Stomach (tissue), 19 donors: ENCODE measurements at places on chromosomes 12 and 14. TPM values are rescaled to one million over a fixed set of nuclear protein-coding genes. Genes with fewer than 3 reads are reported as not detected.

DNA sequence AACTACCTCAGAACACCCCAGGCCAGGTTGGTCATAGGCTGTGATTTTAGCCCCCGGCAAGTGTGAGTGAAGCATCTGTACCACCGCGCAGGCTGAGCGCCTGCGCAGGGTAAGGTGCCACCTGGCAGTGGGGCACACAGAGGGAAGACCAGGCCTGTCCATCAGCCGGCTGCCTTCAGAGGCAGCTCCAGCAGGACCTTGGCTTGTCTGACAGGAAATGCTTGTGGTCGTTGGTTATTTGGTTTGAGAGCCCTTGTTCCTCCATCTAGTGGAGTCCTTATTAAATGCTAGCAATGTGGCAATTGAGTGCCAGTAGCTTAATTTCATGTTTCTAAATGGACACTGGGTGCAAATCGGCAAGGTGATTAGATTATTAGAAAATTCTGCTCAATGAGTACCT lies 27.5 kb downstream of the SLC25A29 start:
- no peak for DNase-seq
- peaks cover 40% of the 10 kb centered on the region for H3K36me3 ChIP-seq
- H3K27me3 ChIP-seq: no peaks in the 10 kb centered on the region
- no peak overlapping the region for H3K27ac ChIP-seq
- H3K4me3 ChIP-seq: no peak overlapping the region

The KRT6B gene
- not detected for total RNA-seq

DNA sequence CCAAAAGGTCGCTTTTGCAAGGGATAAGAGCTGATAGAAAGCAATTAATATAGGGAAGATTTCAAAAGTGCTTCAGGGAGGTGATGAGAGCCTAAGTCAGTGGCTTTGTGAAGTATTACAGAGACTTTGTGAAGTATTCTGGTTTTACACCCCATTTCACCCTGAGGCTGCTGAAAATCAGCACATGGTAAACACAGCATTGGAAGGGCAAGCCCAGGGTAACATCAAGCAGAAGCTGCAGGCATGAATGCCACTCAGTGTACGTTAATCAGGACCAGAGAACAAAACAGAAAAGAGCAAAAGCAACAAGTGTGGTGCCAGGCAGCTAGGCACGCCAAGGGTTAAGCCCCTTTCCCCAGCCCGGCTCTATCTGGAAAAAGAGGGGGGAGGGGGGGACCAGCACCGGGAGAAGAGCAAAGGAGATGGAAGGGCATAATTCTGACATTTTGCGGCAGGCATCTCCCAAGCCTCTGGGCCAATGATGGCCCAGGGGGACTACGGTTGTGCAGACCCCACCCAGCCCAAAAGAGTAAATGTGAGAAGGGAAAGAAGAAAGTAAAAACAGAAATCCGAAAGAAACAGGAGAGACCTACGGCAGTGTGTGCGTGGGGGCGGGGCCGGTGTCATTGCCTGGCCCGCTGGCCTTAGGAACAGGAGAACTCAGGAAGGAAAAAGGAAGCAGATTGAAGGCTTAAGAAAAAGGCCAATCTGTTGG lies 58.9 kb downstream of the DHRS2 start:
- H3K27me3 ChIP-seq: no peaks in the 10 kb centered on the region
- peak overlapping the region; percentile 40 for H3K4me3 ChIP-seq

The SELPLG gene
- 1.2 TPM for total RNA-seq

DNA sequence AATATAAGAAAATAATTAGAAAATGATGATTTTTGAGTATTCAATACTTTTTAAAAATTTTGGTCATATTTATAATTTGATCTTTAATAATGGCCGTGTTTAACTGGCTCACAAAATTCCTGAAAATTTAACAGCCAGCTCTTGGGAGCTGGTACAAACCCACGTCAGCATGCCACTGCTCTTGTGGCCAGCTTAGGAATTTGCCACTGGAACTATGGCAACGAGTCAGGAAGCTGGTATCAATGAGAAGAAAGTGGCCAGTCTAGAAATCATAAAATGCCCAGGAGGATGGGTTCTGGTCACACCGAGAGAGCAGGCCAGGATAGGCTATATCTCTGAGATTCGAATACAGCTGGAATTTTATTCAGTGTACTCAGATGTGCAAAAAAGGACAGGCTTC lies 72.2 kb upstream of the PLEKHG3 start:
- H3K4me1 ChIP-seq: no peaks in the 10 kb centered on the region
- H3K27ac ChIP-seq: no peak overlapping the region
- no peak for DNase-seq
- no peaks in the 10 kb centered on the region for H3K36me3 ChIP-seq
- no peaks in the 10 kb centered on the region for H3K27me3 ChIP-seq
- H3K4me3 ChIP-seq: no peak overlapping the region

GRCh38 chr12:24881227-24881626 lies 67.7 kb downstream of the BCAT1 start:
- no peak for DNase-seq
- no peaks in the 10 kb centered on the region for H3K36me3 ChIP-seq
- H3K27ac ChIP-seq: no peak overlapping the region
- H3K27me3 ChIP-seq: no peaks in the 10 kb centered on the region

- no peaks in the 10 kb centered on the region for H3K4me1 ChIP-seq
- H3K27ac ChIP-seq: no peak overlapping the region
- peak; percentile 77 for DNase-seq
- no peaks in the 10 kb centered on the region for H3K27me3 ChIP-seq
Measured at GRCh38 chr12:4037747-4038312, 164.6 kb upstream of the PARP11 start.

The TAS2R30 gene
- 26.3 TPM for total RNA-seq

DNA sequence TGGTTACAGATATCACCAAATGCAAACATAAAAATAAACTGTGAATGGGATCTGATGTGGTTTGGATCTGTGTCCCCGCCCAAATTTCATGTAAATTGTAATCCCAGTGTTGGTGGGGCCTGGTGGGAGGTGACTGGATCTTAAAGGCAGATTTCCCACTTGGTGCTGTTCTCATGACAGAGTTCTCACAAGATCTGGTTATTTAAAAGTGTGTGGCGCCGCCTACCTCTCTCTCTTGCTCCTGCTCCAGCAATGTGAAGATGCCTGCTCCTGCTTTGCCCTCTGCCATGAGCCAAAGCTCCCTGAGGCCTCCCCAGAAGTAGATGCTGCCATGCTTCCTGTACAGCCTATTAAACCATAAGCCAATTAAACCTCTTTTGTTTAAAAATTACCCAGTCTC lies 47.8 kb downstream of the SLC25A21 start:
- no peaks in the 10 kb centered on the region for H3K36me3 ChIP-seq
- H3K4me1 ChIP-seq: no peaks in the 10 kb centered on the region
- H3K27me3 ChIP-seq: no peaks in the 10 kb centered on the region
- no peak for DNase-seq
- no peak overlapping the region for H3K27ac ChIP-seq
- no peak overlapping the region for H3K4me3 ChIP-seq

The KRT72 gene
- not detected for total RNA-seq

The RHOJ gene
- total RNA-seq: 2.2 TPM

The CD163L1 gene
- total RNA-seq: 7.6 TPM

The RNASE7 gene
- total RNA-seq: not detected

The SLC25A21 gene
- total RNA-seq: 1.3 TPM

GRCh38 chr12:76549131-76549530 lies 10.4 kb downstream of the OSBPL8 start:
- no peak overlapping the region for H3K4me3 ChIP-seq
- H3K27ac ChIP-seq: no peak overlapping the region
- no peaks in the 10 kb centered on the region for H3K36me3 ChIP-seq
- H3K27me3 ChIP-seq: no peaks in the 10 kb centered on the region

DNA sequence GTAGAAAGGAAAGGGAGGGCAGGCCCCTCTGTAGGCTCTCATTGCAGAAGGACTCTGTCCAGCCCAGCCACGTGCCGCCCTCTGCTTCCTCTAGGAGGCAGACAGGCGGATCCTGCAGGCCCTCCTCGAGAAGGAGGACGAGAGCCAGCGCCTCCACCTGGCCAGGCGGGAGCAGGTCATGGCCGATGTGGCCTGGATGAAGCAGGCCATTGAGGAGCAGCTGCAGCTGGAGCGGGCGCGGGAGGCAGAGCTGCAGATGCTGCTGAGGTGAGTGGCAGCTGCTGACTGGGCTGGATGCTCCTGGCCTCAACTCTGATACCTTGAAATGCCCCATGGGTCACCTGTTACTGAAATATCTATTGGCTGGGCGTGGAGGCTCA lies 10.9 kb downstream of the TCHP start:
- no peak overlapping the region for H3K4me3 ChIP-seq
- no peak overlapping the region for H3K27ac ChIP-seq
- no peaks in the 10 kb centered on the region for H3K4me1 ChIP-seq
- H3K27me3 ChIP-seq: no peaks in the 10 kb centered on the region
- H3K36me3 ChIP-seq: peaks cover 100% of the 10 kb centered on the region

The KTN1 gene
- total RNA-seq: 100 TPM

GRCh38 chr12:69321351-69321750 lies 26.8 kb upstream of the LYZ start:
- H3K27me3 ChIP-seq: no peaks in the 10 kb centered on the region
- no peaks in the 10 kb centered on the region for H3K4me1 ChIP-seq
- no peak overlapping the region for H3K27ac ChIP-seq
- DNase-seq: no peak
- H3K4me3 ChIP-seq: no peak overlapping the region

GRCh38 chr14:92610849-92611271 lies 97.3 kb downstream of the RIN3 start:
- no peak for DNase-seq
- no peaks in the 10 kb centered on the region for H3K36me3 ChIP-seq
- H3K27ac ChIP-seq: no peak overlapping the region
- H3K27me3 ChIP-seq: no peaks in the 10 kb centered on the region
- no peak overlapping the region for H3K4me3 ChIP-seq

DNA sequence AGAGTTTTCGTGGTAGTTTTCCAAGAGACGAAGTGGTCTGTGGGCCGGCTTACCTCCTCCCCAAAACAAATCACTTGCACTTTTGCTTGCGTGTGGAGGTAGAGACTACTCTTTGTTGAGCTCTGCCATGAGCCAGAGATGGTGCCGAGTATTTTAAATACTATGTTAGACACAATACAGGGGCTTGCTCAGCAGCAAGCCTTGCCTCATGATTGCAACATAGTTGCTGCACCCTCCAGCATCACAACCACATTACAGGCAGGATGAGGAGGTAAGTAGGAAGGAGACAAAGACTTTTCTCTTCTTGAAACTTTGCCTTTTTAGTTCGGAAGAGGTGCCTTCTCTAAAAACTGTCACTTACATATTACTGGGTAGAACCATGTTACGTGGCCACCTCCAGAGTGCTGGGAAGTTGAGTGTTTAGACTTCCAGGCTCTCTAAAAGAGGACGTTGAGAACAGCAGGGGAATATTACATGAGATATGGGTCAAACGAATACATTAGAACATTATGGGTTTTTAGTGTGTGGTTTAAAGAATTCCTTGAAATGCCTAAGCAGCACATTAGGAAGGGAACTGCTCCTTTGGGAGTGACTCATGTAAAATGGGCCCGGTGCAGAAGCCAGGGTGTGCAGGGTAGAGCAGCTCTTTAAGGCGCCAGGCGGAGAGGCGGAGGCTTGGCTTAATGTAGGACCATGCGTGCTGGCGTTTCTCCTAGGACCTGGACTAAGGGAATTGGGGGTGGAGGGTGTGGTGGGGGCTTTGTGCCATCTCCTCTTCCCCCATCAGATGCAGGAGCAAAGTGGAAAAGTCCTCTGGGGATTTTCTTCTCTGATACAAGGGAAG lies 110.6 kb upstream of the PRMT8 start:
- no peaks in the 10 kb centered on the region for H3K36me3 ChIP-seq
- H3K27ac ChIP-seq: peak overlapping the region; percentile 49
- H3K27me3 ChIP-seq: no peaks in the 10 kb centered on the region
- no peak for DNase-seq
- no peak overlapping the region for H3K4me3 ChIP-seq

The INHBC gene
- 0.37 TPM for total RNA-seq

DNA sequence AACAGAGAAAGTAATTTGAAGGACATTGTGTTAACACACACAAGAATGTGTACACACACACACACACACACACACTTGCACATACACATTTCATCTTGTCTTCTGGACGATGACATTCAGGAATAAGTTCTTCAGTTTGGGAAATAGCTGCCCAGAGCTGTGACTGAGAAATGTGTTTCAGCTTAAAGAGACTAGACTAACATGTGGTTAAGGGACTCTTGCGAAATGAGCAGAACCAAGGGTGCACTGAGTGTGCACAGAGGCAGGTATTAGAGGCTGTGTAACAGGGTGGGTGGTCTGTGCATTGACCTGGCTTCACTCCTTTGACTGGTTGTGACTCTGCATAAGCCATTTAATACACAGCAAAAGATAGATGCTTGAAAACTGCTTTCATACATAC lies 29.4 kb upstream of the KCNA5 start:
- DNase-seq: no peak
- no peaks in the 10 kb centered on the region for H3K27me3 ChIP-seq
- H3K4me1 ChIP-seq: no peaks in the 10 kb centered on the region
- no peak overlapping the region for H3K27ac ChIP-seq
- H3K36me3 ChIP-seq: no peaks in the 10 kb centered on the region

The HOXC10 gene
- total RNA-seq: not detected

The GPR132 gene
- total RNA-seq: 1.7 TPM

DNA sequence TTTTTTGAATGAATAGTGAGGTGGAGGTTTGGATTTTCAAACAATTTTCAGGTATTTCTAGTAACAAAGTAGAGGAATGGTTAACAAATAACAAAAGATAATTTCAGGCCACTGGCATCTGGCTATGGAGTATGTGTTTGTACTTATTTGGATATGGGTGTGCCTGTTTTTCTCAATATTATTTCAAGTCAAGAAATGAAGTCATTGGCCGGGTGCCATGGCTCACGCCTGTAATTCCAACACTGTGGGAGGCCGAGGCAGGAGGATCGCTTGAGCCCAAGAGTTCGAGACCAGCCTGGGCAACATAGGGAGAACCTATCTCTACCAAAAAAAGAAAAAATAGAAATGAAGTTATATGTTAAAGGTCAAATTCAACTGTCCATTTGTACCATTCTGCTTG lies 13.9 kb downstream of the SLC35E3 start:
- no peaks in the 10 kb centered on the region for H3K4me1 ChIP-seq
- H3K27ac ChIP-seq: no peak overlapping the region
- no peaks in the 10 kb centered on the region for H3K27me3 ChIP-seq
- H3K4me3 ChIP-seq: no peak overlapping the region

DNA sequence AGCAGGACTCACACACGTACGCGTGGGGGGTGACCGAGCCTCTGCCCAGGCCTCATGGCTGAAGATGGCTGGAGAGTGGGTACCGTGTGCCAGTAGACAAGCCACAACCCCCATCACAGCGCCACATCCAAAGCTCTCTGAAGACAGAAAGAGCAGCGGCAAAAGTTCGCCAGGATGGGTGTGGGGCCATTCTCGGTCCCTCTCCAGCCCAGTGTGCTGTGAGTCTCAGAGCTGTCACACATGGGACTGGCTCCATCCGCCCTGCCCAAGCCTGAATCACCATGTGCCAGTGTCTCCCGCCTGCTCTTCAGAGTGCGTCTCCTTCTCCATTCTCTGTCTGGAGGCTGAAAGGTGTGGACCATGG lies 5.7 kb downstream of the TMEM179 start:
- H3K27me3 ChIP-seq: no peaks in the 10 kb centered on the region
- H3K4me1 ChIP-seq: peaks cover 2% of the 10 kb centered on the region
- H3K27ac ChIP-seq: no peak overlapping the region
- no peak overlapping the region for H3K4me3 ChIP-seq
- no peaks in the 10 kb centered on the region for H3K36me3 ChIP-seq

GRCh38 chr12:77232045-77232444 lies 166.7 kb upstream of the E2F7 start:
- no peak overlapping the region for H3K4me3 ChIP-seq
- H3K36me3 ChIP-seq: no peaks in the 10 kb centered on the region
- peaks cover 17% of the 10 kb centered on the region for H3K4me1 ChIP-seq
- H3K27me3 ChIP-seq: no peaks in the 10 kb centered on the region

The SLC41A2 gene
- total RNA-seq: 208 TPM

- H3K4me1 ChIP-seq: peaks cover 21% of the 10 kb centered on the region
- H3K27ac ChIP-seq: no peak overlapping the region
- no peaks in the 10 kb centered on the region for H3K36me3 ChIP-seq
- H3K4me3 ChIP-seq: no peak overlapping the region
Measured at GRCh38 chr12:96215919-96216273, 21.7 kb downstream of the ELK3 start.

The LPAR5 gene
- 1.3 TPM for total RNA-seq
